Effector memory CD4-positive, alpha-beta T cell (primary cell): ENCODE measurements at places on chromosomes 4 and X.

GRCh38 chr4:112361181-112361791 is 64.1 kb downstream of the ALPK1 start:
- no peak for DNase-seq

DNA sequence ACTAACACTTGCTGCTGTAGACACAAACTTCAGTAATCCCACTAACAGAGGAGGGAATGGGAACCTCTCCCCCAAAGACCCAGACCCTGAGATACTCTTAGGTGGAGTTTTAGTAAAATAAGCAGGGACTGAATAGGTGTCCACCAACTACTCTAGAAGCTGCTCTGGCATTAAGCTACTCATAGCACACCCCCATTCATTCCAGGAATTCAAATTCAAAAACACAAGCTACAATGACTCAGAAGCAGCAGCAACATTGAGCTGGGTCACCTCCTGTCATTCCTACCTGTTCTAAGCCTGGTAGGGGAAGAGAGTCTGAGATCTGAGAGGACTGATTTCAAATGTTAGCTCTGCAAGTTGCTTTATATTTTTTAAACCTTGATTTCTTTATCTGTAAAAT is 135.4 kb upstream of the FRMPD4 start:
- DNase-seq: no peak

DNA sequence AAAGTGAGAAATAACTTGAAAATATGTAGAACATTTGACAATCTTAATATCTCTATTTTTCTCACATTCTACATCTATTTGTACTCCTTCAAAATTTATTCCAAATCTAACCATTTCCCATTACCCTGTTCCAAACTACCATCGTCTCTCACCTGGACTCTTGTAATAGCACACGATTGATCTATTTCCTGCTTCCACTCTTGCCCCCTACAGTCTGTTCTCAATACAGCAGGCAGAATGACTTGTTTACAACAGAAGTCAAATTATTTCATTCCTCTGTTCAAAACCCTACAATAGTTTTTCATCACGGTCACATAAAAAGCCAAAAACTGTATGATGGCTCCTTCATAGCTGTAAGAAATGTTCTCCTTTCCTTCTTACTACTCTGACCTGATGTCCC is 21.1 kb upstream of the LUZP4 start:
- DNase-seq: no peak

DNA sequence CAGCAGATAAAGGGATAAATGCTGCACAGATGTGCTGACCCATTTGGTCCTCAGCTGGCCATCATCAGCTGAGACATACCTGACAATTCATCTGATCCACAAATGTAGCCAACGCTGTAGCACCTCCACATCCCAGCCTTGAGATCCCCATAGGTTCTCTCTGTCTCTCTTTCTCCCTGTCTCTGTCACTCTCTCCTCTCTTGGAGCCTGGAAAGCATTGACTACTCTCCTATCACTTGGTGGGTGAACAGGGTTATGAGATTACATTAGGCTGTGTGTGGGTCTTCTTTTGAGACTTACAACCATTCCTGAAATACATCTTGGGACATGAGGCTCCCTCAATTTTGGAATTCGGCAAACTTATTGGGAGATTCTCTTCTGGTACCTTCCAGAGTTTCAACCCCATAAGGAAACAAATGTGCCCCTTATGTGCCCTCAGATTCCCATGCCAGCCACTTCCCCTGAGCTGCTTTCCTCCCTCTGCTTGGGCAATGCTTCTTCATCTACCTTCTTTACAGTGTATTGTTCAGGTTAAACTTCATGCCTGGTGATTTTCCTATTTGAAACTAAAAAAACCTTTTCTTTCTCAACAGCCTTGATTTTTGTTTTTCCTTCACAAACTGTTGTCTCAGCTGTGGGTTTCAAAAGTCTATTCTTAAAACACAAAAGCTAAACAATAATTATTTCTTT is 29.1 kb upstream of the FGF2 start:
- DNase-seq: no peak

DNA sequence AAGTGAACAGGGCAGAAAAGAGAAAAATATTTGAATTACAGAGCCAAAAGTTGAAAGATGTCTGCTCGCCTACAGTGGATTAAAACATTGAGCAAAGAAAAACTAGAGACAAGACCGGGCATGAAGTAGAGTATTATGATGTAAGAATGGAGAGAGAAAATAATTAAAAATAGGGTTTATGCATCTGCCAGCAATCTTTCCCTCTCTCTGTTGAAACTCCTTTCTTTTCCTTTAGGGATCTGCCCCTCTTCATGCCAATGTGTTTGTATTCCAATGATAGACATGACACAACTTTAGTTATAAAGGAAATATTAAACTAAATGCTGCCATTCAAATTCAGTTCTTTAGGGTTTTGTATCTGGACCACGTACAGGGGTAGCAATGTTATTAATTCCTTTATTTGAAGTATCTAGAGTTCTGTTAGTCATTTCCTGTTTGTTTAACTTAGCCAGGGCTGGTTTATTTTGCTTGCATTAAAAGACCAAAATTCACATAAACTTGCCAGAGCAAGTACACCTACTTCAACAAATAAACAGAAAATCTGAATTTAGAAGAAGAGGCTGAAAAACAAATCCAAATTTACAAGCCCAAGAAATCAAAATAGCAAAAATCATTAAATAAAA is 202.6 kb downstream of the SPOCK3 start:
- no peak for DNase-seq

GRCh38 chr4:159282944-159283343 is 180.1 kb downstream of the RAPGEF2 start:
- DNase-seq: no peak

DNA sequence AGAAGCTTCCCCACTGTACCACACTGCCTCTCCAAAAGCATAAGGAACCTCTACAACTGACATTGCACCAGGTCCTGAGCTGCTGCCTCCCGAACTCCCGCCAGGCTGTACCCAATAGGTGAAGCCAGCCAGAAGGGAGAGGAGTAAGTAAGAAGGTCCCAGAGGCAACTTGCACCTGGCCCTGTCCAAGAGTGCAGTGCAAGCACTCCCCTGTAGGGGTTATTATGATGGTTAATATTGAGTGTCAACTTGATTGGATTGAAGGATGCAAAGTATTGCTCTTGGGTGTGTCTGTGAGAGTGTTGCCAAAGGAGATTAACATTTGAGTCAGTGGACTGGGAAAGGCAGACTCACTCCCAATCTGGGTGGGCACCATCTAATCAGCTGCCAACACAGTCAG is 879.3 kb upstream of the SLIT2 start:
- no peak for DNase-seq
